Activated T-cell treated with anti-CD3 and anti-CD28 coated beads, Interleukin-2, amount 50 U/mL, for 72 hours (primary cell): ENCODE measurements at places on chromosomes 3 and 15. TPM values are rescaled to one million over a fixed set of nuclear protein-coding genes. Genes with fewer than 3 reads are reported as not detected.

EFCAB12 gene
- 1.0 TPM for total RNA-seq

IGSF10 gene
- not detected for total RNA-seq

CCDC54 gene
- total RNA-seq, result not detected

EPHB3 gene
- total RNA-seq, result 0.50 TPM

CFAP92 gene
- total RNA-seq, result 1.1 TPM

PFN2 gene
- 5.9 TPM for total RNA-seq

GRCh38 chr3:125059488-125060245 lies 3.9 kb upstream of the HEG1 start:
- no peak for DNase-seq

- no peak for DNase-seq
Observed at GRCh38 chr15:62449638-62450037, 284.6 kb upstream of the C2CD4B start.

GRCh38 chr3:80263260-80263659 lies 495.5 kb upstream of the ROBO1 start:
- no peak for DNase-seq

DNA sequence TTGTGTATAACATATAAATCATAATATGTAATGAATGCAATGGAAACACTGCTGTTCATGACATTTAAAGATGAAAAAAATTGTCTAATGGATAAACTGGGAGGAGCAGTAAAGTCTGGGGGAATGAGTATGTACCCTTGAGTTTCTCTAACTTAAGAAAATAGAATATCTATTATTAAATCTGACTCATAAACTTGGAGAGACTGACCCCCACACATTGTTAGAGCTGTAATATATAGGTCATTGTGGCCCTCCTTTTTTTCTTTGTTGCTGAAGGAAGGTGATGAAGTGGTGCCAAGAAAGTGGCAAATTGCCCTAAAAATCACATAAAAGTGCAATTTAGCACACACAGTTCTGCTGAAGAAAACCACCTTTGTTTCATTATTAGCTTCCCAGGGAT lies 389.8 kb upstream of the RARB start:
- DNase-seq, result no peak

GRCh38 chr3:69370156-69370883 lies 15.6 kb downstream of the FRMD4B start:
- no peak for DNase-seq

DNA sequence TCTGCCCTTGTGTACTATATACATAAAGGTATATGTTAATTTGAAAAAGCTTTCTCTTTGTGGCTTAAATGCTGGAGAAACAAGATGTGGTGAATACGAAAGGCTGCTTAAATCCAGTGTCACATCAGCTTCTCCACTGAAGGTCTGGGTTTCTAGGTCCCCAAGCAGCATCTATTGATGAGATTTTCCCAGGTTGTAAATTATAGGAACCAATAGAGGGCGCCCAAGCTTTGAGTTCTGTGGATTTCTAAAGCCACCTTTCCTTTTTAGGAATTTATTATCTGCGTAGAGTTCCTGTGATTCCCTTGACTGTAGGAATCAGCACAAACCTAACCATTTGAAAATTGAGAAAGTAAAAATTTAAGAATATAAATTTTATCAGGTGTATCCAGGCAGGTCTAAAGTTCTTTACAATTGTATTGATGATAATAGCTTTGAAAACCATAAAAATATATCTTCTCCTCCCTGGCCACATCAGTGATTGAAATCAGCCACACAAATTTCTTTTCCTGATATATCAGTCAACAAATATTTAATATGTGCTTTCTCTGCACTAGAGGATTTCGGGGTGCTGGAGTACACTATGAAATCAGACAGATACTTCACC lies 88.3 kb upstream of the ADAMTSL3 start:
- DNase-seq, result no peak

DNA sequence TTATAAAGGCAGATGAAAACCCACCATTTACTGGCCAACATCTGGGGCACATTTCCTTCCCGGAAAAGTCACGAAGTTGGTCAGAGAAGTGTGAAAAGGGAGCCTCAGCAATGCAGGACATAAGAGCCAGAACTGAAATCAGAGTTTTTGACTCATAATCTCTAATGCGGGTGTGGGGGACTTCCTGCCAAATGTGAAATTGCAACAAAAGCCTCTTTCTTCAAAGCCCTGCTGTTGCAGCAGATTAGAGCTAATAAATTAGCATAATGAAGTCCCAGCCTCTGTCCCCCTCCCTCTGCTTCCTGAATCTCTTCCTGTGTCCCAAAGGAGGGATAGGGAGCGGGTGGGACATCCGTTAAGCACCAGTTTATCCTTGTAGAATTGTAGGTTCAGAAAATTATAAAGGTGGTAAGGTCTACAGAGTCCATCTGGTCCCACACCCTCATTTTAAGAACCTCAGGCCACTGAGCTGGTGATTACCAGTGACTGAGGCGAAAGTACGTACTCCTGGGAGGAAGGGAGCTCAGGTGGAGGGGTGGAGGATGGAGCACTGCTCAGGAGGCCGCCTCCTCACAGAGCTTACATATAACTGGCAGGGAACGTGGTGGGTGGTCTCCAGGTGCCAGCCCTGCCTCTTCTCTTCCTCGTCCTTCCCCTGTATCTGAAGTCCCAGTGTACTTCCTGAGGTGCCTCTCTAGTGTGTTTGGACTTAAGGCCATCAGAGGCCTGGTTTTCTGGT lies 35.0 kb downstream of the ST6GAL1 start:
- no peak for DNase-seq

GRCh38 chr3:87796137-87796842 lies 262.5 kb downstream of the CGGBP1 start:
- no peak for DNase-seq

DNA sequence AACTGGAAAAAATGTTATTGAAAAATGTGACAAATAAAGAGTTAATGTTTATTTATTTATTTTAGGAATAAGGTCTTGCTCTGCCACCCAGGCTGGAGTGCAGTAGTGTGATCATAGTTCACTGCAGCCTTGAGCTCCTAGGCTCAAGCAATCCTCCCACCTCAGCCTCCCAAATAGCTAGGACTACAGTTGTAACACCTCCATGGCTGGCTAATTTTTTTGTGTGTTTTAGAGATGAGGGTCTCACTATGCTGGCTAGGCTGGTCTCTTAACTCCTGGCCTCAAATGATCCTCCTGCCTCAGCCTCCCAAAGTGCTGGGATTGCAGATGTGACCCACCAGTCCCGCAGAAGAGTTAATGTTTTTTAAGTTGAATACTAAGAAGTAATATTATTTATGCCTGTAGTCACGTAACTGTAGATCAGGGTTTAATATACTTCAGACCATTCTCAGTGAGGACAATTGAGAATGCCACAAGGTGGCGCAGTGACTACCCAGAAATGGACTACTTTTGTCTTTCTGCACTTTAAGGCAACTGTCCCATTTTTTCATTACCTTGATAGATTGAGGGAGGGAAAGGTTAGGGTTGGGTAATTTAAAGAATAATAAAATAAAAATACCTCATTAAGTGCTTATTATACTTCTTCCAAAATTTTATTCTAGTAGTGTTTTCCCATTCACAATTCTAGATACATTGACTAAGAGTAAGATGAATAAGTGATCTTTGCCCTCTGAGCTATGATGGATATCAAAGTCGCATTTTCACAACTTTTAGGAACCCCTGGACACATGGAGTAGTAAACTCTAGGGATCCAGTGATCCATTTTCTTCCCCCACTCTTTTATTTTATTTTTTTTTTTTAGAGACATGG lies 6.0 kb downstream of the MUC13 start:
- DNase-seq, result peak; percentile 58

DNA sequence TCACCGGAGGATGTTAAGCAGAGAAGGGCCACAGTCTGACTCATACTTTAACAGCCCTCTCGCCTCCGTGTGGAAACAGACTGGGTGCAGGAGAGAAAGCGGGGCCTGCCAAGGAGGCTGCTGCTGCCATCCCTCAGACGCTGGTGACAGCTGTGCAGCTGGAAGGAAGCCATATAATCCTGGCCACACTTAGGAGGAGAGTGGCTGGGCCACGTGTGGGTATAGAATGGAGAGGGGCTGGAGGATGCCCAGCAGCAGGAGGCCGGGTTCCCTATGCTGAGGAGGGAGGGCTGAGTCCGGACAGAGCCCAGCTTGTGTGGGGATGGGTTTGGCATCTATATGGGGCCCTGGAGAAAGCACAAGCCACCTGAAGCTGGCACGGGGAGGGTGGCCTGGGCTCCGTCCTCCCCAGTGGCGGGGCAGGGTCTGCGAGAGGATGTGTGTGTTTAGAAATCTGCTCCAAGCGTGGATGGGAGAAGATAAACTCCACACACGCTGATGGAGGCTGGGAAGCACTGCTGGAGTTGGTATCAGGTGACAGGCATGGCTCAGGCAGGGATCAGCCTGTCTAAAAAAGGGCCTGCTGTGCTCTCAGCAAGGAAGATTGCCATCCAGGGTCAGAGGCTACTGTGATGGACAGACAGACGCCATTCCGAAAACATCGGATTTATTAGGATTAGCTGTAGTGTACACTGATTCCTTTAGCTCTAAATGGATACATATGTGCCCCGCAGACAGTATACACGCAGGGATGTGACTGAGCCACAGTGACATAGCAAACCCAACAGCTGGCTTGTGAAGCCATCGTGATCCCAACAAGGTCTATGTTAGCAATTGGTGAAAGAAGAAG lies 15.9 kb downstream of the ABTB1 start:
- no peak for DNase-seq

- DNase-seq, result no peak
Observed at GRCh38 chr15:26866298-26867199, at the start of gene GABRA5. Gene GABRA5 (plus strand): TSS chr15:26867062. CDS start chr15:26869249, 2,187 bp downstream.

DNA sequence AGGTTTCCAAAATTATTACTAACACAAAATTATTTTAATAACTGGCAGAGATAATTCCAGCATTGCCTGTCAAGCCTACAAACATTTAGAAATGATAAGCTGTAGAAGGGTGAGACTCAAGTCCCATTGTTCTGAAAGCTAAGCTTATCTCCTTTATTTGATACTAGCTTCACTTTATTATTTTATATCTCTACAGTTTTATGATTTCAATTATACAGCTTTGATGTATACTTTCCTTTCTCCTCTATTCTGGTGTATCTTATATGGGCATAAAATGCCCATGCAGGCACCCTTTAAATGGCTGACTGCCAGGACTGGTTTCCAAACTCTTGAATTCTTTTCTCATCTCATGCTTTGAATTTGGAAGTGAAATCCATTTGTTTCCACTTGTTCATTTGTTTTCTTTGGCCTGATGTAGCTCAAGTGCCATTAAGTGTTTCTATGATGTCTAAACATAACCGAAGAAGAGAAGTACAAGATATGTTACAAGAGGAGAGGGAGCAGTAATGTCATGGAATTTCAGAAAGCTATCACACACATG lies 372.1 kb upstream of the ARHGEF26 start:
- DNase-seq, result no peak

- DNase-seq, result no peak
Observed at GRCh38 chr15:86663304-86663703, 583.6 kb downstream of the AGBL1 start.

GRCh38 chr3:99506-99905 lies 97.1 kb upstream of the CHL1 start:
- no peak for DNase-seq

DNA sequence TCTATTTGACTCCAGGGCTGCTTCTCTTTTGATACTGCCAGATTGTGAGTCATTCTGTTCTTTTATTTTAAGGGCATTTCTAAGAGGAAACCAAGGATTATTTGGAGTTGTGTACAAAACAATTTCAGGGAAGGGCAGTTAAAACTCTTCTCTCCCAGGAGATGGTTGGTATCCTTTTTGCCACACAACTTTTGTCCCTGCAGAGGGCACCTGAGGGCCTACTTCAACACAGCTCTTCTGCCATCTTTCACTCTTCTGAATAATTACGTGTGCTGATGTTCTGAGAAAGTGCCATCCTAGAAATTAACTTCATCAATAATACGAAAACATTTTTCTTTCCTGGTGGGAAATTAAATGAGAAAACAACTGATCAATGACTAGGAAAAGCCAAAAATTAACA lies 75.7 kb upstream of the GADL1 start:
- DNase-seq, result no peak

DNA sequence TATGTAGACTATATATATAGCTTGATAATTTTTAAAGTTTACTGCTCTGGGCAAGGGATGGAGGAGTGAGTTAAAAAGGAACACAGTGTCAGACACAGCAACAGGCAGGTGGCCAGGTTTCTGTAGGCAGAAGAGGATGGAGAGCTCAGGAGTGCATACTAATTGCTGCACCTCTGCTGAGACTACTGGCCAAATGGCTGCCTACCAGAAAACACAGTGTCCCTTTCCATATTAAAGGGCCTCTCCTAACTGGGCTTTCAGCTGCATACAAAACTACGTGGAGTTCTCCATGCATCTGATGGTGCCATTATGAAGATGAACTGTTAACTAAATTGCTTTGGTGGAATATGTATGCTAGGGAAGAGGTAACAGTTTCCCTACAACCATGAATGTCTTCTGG lies 1.8 kb downstream of the ATP13A4 start:
- no peak for DNase-seq

- no peak for DNase-seq
Observed at GRCh38 chr15:93705753-93706455, 525.5 kb upstream of the MCTP2 start.

- no peak for DNase-seq
Observed at GRCh38 chr3:145272684-145273083, 888.3 kb downstream of the PLOD2 start.

- DNase-seq, result no peak
Observed at GRCh38 chr3:169676925-169677537, 13.5 kb upstream of the MECOM start.

- DNase-seq, result no peak
Observed at GRCh38 chr3:112136046-112136445, 3.0 kb upstream of the GCSAM start.

DNA sequence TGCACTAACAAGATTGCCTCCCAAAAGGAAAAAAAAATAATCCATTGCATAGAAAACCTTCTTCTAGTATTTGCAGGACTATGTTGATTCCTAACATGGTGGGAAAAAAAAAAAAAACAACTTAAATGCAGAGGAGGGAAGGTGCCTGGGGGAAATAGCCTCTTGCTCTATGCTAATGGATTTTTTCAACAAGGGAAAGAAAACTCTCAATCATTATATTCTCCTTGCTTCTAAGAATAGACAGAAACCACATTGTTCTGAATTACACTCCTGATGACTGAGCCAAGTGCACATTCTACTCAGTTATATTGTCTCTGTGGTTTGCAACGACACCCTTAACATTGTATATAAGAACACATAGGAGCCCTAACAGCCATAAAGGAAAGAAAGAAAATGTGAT lies 760.2 kb downstream of the NAALADL2 start:
- DNase-seq, result no peak
